ENCODE measurements at places on chromosomes 7 and 10.

DNA sequence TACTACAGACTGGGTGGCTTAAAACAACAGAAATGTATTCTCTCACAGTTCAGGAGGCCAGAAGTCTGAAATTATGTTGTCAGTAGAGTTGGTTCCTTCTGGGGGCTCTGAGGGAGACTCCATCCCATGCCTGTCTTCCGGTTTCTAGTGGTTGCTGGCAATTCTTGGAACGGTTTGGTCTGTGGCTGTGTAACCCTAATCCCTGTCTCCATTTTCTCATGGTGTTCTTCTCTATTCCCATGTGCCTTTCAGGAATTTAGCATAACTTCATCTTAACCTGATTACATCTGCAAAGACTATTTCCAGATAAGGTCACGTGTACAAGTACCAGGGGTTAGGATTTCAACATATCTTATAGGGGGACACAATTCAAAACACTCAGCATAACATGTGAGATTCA, 73.2 kb downstream of the FAM241B start:
- no peak for DNase-seq

DNA sequence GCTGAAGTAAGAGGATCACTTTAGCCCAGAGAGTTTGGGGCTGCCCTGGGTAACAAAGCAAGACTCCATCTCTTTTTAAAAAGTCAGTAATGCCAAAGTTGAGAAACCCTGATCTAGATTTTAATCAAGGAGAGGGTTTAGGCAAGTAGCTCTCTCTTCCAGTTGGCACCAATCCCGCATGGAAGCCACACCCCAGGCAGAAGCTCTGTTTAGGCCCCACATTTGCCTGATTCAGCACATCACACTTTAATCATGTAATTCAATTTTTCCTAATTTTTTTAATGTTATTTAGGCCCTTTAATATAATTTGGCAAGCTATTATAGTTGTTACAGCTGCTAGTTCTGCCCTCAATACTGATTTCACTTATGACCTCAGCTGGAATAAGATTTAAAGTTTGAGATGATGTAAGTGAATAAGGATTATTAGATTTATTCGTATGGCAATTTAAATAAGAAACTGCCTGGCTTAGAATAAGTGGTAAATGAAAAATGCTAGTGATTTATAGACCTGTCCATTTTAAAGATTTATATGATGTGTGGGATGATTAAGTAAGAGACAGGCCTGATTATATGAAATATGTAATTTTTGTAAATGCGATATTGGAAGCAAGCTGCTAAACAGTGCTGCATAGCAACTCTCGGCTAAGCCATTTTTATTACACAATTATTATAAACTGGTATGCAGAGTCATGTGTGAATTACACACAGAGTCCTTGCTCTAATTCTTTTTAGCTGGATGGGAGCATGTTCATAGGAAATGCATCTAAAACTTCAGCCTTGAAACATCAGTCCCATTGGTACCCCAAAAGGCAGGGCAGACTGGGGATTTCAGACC, 80.2 kb upstream of the NFE2L3 start:
- DNase-seq: no peak

DNA sequence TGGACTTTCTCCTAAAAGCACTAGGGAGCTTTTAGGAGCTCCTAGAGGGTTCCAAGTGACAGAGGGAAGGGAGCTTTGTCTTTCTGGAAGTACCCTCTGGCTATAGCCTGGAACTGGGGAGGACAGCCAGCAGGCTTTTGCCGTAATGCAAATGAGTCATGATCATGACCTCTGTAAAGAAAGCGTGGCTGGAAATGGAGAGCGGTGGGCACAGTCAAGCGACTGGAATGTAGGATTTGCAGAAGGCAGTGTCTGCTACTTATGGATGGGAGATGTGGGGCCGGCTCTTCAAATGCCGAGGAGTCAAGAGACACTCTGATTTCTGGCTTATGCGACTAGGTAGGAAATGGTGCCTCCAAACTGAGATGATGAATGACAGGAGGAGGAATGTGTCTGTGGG, 34.6 kb upstream of the PLPP4 start:
- no peak for DNase-seq

GRCh38 chr10:1413256-1413655, 324.1 kb downstream of the ADARB2 start:
- DNase-seq: no peak

DNA sequence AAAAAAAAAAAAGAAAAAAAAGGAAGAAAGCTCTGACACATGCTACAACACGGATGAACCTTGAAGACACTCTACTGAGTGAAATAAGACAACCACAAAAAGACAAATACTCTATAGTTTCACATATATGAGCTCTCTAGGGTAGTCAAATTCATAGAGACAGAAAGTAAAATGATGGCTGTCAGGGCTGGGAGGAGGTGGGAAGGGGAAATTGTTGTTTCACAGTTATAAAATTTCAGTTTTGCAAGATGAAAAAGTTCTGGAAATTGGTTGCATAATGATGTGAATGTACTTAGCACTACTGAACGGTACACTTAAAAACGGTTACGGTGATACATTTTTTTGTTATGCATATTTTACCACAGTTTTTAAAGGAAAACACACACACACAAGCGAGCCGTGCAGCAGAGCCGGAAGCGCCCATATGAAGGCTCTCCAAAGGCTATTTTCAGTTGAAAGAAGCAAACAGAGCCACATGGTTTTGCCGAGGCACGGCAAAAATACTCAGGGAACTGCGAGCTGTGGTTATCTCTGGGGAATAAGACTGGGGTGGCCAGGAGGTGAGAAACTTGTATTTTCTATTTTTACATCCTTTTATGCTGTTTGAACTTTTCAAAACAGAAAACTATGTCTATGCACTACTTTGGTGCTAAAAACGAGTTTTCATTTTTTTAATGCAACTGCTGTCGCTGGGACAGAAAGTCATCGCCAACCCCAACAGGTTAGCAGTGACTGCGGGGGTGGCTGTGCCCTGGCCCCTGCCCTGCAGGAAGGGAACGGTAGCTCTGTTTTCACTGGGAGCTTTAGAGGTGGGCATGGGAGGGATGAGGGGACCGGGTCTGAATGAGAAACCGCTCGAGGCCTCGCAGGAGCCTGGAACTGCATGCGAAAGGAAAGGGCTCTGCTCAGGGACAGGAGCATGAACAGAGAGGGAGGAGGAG, 132.9 kb downstream of the OAT start:
- DNase-seq: no peak

GRCh38 chr7:76346778-76347177, 12.0 kb downstream of the YWHAG start:
- DNase-seq: no peak

DNA sequence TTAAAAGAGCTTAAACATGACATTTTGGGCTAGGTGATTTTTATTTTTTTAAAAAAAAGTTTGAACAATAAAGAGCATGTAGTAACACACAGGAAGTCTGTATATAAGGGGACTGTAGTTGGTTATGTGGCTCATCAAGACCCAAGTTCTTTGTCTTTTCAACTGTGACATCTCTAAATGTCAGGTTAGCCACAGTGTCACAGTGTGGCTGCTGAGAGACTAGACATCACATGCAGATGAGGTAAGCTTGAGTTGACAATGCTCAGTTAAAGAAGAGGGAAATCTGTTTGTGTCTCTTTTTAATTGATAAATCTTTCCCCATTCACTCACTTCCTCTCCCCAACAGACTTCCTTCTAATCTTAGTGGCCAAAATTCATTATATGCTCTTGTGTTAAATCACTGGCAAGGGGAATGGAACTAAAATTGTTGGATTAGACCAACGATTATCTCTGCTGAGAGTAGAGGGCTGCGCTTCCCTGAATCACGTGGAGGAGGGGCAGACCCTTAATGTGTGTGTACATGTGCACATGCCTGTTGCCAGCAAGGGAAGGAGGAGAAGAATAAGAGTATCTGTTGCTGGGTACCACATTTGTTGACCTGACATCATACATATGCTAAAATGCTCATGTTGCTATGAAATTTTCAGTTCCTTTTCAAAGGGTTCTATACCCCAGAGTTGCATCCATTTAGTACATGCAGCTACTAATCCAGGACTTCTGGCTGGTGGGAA, 78.3 kb downstream of the MMRN2 start:
- DNase-seq: no peak

- no peak for DNase-seq
Observed at GRCh38 chr10:36494371-36494770, 631.0 kb upstream of the ANKRD30A start.

- DNase-seq: no peak
Observed at GRCh38 chr7:105584165-105584564, 2.9 kb upstream of the EFCAB10 start.

Data from CD4-positive, alpha-beta T cell treated with Interleukin-12 subunit alpha and Interleukin-12 subunit beta, for 1 hour (primary cell).